ENCODE measurements at places on chromosomes 5 and 9. TPM values are rescaled to one million over a fixed set of nuclear protein-coding genes. Genes with fewer than 3 reads are reported as not detected.

GRCh38 chr9:86355814-86356213, 1.6 kb upstream of the TUT7 start:
- DNase-seq, result no peak

DNA sequence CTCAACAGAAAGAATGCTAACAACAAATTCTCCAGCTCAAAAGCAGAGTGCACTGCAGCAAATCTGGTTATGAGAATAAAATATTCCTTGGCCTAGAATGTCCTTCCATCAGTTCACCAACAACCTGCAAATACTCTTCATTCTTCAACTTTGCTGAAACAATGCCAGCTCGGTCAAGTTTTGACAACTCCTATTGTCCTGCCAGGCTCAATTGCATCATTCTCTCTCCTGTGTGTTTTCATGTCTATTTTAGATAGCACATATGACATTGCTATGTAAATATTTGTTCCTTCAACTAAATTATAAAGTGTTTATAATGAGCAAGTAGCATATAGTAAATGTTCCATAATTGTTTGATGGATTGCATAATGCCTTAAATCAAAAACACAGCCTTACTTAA, 463.8 kb downstream of the TLE1 start:
- no peak for DNase-seq

- DNase-seq, result no peak
Observed at GRCh38 chr5:14097998-14098471, 45.1 kb upstream of the TRIO start.

DNA sequence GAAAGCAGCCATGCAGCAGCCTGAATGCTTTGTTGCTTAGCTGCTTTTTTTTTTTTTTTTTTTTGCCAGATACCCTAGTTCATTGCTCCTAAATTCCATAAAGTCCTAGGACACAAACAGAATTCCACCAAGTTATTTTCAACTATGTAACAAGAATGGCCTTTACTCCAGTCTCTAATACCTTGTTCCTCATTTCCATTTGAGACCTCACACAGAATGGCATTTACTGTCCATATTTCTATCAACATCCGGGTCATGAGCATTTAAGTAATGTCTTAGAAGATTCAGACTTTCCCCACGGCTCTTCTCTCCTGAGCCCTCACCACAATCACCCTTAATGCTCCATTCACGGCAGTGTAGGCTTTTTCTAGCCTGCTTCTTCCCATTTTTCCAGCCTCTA, 31.7 kb upstream of the FBXW11 start:
- no peak for DNase-seq

GRCh38 chr9:73824671-73825070, 672.5 kb upstream of the RORB start:
- DNase-seq, result no peak

DNA sequence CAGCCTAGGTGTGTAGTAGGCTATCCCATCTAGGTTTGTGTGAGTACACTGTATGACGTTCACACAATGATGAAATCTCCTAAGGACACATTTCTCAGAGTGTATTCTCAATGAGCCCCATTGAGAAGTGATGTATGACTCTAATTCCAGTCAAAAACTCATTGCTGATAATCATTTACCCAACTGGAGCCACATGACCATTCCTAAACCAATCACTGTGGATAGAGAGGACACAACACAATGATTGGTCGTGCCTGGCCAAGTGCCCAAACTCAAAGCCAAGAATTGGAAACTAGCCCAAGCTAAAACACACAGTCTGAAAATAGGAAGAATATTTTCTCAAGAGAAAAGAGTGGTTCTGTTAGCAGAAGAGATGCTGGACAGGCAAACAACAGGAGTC, 191.2 kb downstream of the ZNF462 start:
- no peak for DNase-seq

ODF2 gene
- 24.9 TPM for total RNA-seq

Data from kidney epithelial cell (primary cell).